ENCODE measurements at places on chromosomes 3 and 15. TPM values are rescaled to one million over a fixed set of nuclear protein-coding genes. Genes with fewer than 3 reads are reported as not detected.

The SERPINI2 gene
- polyA plus RNA-seq, result 1.7 TPM

The RBM15B gene
- polyA plus RNA-seq, result 24.1 TPM

The SNTN gene
- polyA plus RNA-seq, result not detected

The DTWD1 gene
- polyA plus RNA-seq, result 16.5 TPM

The P3H2 gene
- polyA plus RNA-seq, result 0.68 TPM

The RTP3 gene
- not detected for polyA plus RNA-seq

The HOMER2 gene
- polyA plus RNA-seq, result 21.7 TPM

The SAMD7 gene
- polyA plus RNA-seq, result not detected

The CRYGS gene
- 7.7 TPM for polyA plus RNA-seq

The CCR2 gene
- not detected for polyA plus RNA-seq

The ADAMTS9 gene
- polyA plus RNA-seq, result 1.2 TPM

The TEX55 gene
- polyA plus RNA-seq, result not detected

The LMAN1L gene
- polyA plus RNA-seq, result not detected

The RAB6B gene
- 60.8 TPM for polyA plus RNA-seq

The FMN1 gene
- polyA plus RNA-seq, result 0.26 TPM

The PARP9 gene
- polyA plus RNA-seq, result not detected

The ROBO1 gene
- 202 TPM for polyA plus RNA-seq

The CRYBG3 gene
- 0.18 TPM for polyA plus RNA-seq

The HYKK gene
- polyA plus RNA-seq, result not detected

The CHL1 gene
- polyA plus RNA-seq, result 199 TPM

The HYAL3 gene
- 8.8 TPM for polyA plus RNA-seq

The PRSS50 gene
- polyA plus RNA-seq, result not detected

The SOX14 gene
- not detected for polyA plus RNA-seq

The CLRN1 gene
- polyA plus RNA-seq, result 0.18 TPM

The EOGT gene
- polyA plus RNA-seq, result 5.2 TPM

The SPTBN5 gene
- 0.04 TPM for polyA plus RNA-seq

The TF gene
- polyA plus RNA-seq, result 0.24 TPM

The CNTN4 gene
- 13.9 TPM for polyA plus RNA-seq

The GOLGA8M gene
- polyA plus RNA-seq, result not detected

The PXYLP1 gene
- 93.9 TPM for polyA plus RNA-seq

The CTXN2 gene
- 0.69 TPM for polyA plus RNA-seq

The GUCA1C gene
- polyA plus RNA-seq, result not detected

The GNB4 gene
- 42.8 TPM for polyA plus RNA-seq

The SI gene
- not detected for polyA plus RNA-seq

The DUOX1 gene
- not detected for polyA plus RNA-seq

Measured in neural cell (in vitro differentiated cells).